ENCODE measurements at places on chromosomes 2 and 18.

GRCh38 chr18:50653402-50654093, 93.7 kb downstream of the MAPK4 start:
- no peak for DNase-seq

DNA sequence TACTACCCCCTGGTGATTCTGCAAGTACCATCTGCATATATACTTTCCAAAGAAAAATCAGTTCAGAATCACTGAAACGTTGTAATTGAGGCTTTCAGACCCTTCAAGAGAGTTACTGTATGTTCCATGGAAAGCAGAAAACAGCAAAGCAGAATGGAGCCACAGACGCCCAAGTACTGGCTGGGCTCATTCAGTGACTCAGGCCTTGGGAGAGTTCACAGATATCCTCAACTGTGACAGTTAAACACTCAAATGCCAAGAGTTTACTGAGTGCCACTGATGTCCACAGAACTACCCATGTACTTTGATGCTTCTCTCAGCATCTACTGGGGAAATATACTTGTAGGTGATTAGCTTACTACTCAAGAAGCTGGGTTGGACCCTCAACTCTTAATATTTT, 303.4 kb downstream of the TCF4 start:
- no peak for DNase-seq

DNA sequence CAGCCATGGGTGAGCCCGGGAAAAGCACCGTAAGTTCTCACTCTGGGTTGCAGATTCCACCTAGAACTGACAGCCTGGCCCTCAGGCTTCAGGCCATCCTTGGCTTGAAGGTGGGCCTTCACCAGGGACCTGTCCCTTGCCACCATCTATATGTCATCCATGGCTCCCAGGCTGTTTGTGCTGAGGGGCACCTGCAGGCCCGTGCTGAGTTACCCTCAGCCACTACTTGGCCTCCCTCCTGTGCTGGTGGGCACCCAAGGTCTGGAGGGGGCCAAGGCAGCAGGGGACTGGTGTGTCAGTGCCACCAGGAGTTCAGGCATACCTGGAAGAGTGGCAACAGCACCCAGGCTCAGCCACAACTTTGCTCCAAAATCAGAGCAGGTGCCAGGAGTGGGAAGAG, 326.2 kb upstream of the SMIM21 start:
- DNase-seq, result no peak

DNA sequence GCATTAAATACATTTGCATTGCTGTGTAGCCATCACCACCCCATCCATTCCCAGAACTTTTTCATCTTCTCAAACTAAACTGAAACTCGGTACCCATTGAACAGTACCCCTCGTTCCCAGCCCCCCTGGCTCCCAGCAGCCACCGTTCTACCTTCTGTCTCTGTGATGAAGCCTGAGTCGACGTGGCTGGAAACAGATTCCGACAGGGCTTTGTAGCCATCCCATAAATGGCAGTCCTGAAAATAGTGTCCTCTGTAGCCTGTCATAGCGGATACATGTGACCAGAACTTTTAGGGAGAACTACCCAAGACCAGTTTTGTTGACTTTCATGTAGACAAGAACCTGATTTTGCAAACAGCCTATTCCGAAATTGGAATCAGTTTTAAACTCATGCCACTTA, 59.1 kb downstream of the TSHZ1 start:
- no peak for DNase-seq

DNA sequence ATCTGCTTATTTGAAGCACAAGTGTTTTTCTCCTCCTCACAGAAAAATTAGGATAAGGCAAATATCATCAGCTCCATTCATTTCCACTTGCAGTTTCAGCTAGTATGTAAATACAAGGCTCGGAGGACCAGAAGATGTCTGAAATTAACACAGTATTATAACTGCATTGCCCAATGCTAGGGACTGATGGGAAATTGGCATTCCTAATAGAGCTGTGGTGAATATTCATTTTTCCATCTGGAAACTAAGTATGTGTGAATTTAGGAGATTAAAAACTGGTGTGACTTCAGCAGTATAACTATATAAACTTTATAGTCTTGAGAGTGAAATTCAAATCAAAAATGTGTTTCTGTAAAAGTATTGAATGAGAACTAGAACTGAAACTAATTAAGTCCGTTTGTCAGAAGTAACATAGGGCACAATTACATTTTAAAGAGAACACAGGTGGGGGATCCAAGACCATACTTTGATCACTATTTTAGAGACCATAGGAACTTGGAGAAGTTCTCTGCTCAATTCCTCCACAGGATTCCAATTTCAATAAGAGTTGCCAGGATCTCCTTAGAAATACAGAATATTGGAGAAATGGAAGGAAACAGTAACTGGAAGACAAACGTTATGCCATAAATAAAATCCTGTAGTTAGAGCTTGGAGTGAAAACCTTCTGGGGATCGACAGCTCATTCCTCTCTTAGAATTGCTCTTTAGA, 12.1 kb upstream of the ITGA6 start:
- no peak for DNase-seq

All from ascending aorta (tissue), 2 donors.